ENCODE measurements at places on chromosomes 6 and 20.

DNA sequence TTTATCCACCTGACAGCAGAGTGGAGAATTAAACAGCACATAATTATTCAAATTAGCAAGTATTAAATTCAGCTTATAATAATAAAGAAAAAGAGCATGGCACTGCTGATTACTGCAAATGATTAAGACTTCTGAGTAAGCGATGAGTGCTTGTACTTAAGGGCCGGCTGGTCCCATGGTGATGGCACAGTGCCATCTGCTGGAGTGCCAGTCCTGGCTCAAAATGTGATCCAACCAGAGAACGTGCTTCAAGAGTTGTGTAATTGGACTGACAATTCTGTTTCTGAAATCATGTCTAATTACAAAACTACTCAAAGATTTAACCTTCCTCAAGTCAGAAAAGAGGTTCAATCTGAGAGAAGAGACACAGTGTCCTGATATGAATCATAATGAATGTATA lies 181.6 kb upstream of the RGS17 start:
- peak; percentile 22 for DNase-seq

- no peak for DNase-seq
Observed at GRCh38 chr6:168371185-168371584, 51.6 kb upstream of the DACT2 start.

DNA sequence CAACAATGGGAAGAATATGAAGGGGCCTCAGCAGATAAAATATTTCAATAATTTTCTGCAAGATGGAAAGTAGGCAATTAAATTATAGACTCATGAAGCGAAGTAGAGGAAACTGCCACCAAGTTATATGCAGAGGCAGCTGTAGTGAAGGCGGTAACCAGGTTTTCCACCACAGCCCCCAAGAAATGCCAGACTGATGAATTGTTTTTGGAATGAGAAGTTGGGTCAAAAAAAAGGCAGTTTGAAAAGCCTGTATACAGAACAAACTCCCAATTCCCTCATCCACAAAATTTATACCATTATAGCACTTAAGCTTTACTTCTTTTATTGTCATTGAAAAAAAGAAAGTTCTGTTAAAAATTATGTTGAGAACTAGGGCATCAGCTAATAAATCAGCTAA lies 45.3 kb downstream of the ELOVL4 start:
- DNase-seq, result peak; percentile 11

- DNase-seq, result peak; percentile 84
Observed at GRCh38 chr20:54649511-54649962, 174.1 kb downstream of the DOK5 start.

GRCh38 chr6:169171016-169171415 lies 82.6 kb downstream of the THBS2 start:
- no peak for DNase-seq

All from fibroblast of the aortic adventitia (primary cell).